Left forelimb (tissue), 1 donor: ENCODE measurements at places on chromosomes 11 and 22.

DNA sequence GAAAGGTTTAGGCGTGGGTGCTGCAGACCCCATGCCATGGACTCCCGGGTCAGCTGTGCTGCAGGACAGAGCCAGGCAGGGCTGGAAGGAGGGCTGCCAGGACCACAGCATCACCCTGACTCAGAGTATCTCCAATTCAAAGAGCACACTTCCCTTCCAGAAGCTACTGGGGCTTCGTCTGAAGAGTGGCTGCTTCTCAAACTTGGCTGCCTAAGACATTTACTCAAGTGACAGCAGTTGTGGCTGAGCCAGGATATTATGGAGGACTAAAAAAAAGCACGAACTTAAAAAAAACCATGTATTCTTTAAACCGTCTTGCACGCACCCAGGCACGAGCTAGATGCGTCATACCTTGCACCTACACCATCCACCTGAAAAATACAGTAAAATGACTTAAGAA lies 13.0 kb upstream of the BID start:
- DNase-seq = no peak

- DNase-seq = no peak
Observed at GRCh38 chr11:73195191-73196007, 22.7 kb upstream of the P2RY2 start.

GRCh38 chr22:16695261-16695660 lies 102.7 kb upstream of the CCT8L2 start:
- DNase-seq = no peak

DNA sequence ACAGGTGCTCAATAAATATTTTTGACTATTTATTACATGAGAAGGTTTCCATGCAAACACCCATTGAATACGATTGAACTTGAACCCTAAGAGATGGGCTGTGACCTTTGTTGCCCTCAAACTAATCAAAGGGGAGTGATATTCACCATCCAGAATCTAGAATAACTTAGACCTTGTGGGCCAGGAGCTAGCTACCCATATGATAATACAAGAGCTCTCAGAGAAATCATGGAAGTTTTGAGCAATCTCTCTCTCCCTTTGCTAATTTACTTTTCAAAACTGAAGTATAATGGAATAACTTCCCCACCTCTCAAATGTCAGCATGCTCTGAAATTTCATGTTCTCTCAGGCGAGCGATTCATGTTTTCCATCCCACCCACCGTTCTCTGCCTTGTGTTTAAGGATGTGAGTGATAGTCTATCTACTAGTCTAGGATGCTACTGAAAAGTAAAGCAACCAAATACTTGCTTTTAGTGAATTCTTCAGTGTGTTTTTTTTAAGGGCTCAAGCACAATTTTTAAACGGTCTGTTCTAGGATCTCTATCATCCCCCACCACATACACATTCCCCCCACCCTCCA lies 33.3 kb downstream of the BARX2 start:
- DNase-seq = no peak

DNA sequence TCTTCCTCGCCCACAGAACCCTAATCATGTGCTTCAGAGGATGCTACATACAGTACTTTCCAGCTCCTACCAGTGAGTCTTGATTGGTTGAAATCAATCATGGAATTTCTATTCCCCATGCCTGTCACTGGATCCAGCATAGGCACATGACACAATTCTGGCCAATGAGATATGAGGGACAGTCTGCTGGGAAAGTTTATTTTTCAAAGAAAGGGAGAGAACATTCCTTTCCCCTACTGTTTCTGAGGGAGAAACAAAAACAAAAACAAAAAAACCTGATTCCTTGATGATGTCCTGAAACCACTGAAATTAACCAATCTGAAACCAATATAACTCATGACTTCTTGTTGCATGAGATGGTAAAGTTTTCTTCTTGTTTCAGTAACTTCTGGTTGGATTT lies 3.3 kb upstream of the RCN1 start:
- no peak for DNase-seq
